AG08395 (cell line): ENCODE measurements at places on chromosomes 5 and 9.

- no peak for DNase-seq
These were observed 72.7 kb downstream of the ANKRD33B start for GRCh38 chr5:10636363-10637142.

- peak; percentile 39 for DNase-seq
These were observed 616 bp downstream of the ABL1 start for GRCh38 chr9:130835441-130836298.

DNA sequence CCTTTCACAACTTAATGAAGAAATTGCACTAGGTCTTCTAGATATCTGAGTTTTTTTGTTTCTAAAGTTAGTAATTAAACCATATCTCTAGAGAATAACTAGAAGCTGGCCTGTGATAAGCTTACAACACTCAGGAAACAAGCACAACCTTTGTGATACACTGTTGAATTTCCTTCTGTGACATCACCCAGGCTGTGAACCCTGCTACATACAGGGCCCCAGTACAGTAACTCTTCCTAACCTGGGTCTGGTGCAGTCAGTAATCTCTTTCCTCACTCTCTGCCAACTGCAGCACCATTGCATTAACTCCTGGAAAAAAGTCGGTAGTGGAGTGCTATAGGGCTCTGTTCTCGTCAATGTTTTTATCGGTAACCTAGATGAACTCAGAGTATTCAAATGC lies 10.6 kb upstream of the IGFBPL1 start:
- no peak for DNase-seq

DNA sequence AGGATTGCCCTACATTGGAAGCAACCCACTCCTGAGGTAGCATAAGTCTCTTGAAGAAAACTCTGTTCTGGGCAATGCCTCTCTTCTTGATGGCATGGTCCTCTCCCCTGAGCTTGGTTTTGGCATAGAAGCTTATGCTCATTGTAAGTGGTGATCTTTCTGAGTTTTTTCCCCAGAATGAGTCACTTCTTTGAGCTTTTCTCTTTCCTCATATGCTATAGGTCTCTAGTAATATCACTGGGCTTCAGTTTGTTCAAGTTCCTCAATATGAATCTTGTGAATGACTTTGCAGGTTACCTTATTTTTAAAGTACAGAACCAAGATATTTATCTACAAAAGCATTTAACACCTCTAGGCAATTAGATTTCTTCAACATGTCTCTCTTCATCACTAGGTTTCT lies 76.5 kb upstream of the ATG10 start:
- DNase-seq = no peak

DNA sequence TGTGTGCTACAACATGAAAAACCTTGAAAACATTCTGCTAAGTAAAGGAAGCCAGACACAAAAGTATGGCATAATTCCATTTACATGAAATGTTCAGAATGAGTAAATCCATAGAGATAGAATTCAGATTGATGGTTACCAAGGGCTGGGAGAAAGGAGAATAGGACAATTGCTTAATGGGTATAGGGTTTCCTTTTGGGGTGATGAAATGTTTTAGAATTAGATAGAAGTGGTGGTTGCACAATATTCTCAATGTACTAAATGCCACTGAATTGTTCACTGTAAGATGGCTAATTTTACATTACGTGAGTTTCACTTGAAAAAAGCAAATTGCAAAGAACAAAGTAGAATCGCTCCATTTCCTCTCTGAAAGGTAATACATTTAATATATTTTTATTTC lies 43.0 kb upstream of the GAS1 start:
- DNase-seq = no peak

GRCh38 chr9:96135753-96136290 lies 166.2 kb downstream of the HSD17B3 start:
- DNase-seq = no peak

- peak; percentile 84 for DNase-seq
These were observed 36.9 kb upstream of the ANGPTL2 start for GRCh38 chr9:127159325-127159801.

DNA sequence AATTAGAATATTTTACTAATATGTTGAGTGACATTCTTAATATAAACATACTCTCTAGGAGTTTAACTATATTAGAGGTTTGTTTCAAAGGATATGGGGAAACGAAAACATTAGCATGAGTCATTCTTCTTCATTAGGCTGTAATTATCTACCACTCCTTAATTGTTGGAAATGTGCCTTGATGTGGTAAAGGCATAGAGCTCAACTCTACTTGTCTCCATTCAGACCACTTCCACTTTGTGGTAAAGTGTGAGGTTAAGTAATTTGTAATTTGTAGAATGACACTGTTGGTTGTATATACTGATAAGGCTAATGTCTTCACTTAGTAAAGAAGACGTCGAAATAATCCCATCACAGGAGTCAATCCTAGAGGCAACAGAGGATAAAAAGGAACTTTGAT lies 58.1 kb downstream of the HAPLN1 start:
- DNase-seq = no peak

DNA sequence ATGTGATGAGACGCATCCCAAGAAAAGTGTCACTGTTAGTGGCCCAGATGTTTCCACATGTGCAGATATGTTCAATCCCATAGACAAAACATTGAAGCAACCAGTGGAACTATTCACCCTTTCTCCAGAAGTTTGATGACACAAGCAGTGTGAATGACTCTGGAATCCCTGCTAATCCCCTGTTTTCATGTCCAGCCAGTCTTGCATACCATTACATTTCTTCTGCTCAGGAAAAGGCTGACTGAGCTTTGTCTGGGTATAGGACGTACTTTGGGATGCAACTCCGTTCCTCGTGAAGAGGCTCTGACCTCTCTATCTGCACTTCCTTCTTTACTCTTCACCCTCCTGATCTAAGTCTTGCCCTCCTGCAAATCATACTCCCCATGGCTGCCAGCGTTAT lies 172.4 kb downstream of the NTRK2 start:
- no peak for DNase-seq

GRCh38 chr9:134423166-134423565 lies 96.9 kb downstream of the RXRA start:
- no peak for DNase-seq

DNA sequence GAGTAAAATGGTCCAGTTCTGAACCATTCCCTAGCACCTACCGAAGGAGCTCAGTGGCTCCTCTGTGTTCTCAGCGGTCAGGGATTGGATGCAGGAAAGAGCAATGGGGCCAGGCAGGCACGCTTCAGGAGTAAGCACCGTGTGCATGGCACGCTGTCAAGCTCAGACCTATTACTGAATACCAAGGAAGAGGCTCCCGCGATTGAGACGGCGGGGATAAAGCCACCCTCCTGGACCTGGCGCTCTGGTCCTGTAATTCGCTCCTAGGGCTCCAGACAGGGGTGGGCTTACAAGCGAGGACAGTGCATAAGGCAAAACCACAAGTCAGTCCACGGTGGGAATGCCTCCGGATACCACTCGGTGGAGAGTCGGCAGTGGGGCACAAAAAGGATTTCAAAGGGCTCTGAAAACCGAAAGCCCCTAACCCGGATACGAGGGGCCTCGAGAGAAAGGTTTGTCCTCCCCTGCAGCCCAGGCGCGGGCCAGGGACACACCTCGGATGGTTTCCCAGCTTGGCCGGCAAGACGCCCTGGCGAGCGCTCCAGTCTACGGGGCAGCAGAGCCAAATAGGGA lies 988 bp downstream of the OXCT1 start:
- peak; percentile 41 for DNase-seq

DNA sequence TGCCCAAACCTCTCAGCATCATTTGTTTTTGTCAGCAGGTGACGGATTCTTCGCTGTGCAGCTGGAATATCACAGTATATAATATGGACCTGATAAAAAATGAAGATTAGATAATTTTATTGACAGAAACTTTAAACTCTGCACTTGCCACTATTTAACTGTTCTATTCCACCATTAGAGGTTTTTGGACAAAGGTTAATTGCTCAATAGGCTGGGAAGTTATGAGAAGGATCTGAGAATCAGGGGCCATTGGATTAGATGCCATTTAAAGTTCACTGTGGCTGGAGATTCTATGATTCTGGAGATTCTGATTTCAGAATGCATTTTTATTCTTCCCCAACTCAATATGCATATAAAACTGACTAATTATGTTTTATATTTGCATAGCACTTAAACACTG lies 59.8 kb upstream of the ANXA1 start:
- no peak for DNase-seq

GRCh38 chr9:12880406-12881015 lies 105.7 kb downstream of the LURAP1L start:
- DNase-seq = no peak

DNA sequence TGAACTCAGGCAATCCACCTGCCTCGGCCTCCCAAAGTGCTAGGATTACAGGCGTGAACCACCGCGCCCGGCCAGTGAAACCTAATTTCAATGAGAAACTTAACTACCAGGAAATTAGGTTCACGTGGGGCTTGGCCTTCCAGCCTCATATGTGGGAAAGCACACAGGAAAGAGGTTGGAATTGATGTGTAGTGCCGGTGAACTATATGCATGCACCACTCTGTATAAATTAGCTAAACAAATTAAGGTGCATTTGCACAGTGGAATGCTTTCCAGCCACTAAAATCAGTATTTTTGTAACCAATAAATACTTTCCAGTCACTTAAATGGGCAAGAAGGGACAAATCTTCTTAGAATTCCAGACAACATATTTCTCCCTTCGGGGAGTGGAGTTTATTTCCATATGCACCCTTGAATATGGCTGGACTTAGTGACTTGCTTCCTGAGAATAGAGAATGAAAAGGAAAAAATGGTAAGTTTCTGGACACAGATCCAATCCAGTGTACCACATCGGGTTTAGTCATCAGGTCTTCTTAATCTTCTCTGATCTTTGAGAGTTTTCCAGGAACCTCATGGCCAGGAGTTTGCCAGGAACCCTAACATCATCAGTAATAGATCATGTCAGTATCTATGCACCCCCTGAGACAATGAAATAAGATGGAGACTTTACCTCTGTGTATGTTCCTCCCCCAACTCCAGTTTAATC lies 24.9 kb downstream of the ATOX1 start:
- peak; percentile 72 for DNase-seq

DNA sequence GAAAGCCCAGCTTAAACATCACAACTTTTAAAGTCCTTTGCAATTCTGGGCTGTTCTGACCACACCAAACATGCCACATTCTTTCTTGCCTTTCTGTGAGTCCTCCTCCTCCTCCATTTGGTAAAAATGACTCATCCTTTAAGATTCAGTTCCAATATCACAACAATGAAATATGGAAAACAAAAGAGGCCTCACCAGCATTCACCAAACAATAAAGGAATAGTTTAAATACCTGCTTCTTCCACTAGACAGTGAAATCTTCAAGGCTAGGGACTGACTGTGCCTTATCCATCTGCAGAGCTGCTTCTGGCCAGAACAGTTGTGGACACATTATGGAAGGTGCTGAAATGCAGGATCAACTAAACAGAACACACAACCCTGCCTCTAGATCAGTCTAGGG lies 36.0 kb downstream of the NR6A1 start:
- DNase-seq = peak; percentile 70

GRCh38 chr5:57097526-57097925 lies 76.3 kb upstream of the GPBP1 start:
- DNase-seq = no peak

DNA sequence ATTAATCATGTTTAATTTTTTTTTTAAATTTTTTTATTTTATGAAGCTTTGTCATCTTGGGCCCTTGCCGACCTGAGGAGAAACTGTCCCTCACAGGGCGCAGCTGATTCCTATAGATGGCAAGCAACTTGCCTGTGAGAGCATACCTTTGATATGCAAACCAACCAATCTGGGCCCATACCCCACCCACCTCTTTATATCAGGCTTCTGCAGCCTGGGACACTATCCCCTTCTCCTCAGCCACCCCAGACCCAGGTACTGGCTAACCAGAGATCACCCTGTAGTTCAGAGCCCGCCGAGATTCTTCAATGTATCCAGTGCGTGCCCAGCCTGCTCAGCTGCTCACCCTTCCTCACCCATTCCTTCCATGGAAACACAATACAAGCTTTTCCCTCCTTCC lies 18.7 kb upstream of the AGGF1 start:
- no peak for DNase-seq

DNA sequence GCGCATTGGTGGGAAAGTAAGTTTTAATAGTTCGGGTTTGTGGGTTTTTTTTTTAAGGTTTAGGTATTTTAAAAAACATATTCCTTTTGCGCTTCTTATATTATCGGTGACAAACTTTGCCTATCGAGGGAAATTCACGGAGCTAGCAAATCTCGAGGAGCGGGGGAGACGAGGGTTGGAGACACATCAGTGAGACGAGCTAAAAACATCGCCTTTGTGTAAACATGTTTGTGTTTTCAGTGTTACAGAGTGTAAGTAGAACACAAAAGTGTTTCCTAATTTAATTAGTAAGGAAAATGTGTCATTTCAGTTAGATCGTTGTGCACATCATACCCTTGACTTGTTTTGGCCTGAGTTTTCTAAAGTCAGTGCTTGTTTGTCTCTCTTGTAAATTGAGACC lies 945 bp downstream of the BTF3 start:
- DNase-seq = no peak

DNA sequence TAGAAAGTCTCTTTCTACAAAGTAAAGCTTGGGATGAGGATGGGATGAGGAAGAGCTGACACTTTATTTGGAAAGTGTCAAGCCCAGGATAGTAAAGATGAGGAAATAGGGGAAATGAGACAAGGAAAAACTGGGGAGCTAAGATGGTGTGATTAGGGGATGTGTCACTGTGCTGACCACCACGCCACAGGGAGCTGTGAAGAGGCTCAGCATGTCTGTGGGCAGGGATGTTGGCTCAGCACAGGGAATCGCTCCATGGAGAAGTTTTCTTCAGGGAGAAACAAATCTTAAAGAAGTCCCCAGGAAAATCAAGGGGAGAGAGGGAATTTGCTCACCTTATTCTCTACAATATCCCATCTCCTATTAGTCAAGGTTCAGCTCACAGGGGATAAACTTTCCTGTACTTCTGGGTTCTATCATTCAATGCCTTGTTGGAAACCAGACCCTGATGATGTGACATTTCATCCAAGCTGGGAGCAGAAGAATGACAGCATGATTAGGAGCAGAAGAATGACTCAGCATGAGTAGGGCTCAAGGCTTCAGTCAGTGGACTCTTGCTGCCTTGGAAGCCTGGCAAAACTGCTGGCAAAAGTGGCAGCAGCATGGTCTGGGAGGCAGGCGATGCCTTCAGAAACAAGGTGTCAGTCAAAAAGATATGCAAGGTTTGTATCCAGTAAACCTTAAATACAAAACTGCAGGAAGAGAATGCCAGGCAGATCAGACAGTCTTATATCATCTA lies 4.9 kb downstream of the HSPB3 start:
- peak; percentile 48 for DNase-seq

DNA sequence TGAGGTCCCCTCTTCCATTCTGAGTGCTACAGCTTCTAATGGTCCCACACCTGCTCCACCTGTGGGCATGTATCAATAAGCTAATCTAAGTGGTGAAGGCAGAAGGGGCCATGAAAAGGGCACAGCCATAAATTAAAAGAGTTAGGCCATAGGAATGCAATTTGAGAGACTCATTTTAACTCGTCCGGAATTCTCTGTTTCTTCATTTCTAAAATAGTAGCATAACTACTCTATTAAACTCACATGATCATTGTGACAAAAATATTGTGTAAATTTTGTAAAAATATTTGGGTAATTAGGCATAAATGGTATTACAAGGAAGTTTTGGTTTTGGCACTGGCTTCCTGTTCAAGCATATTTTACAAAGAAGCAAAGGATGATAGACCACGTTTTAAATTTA lies 103.1 kb upstream of the TXNDC8 start:
- no peak for DNase-seq

- DNase-seq = no peak
These were observed 284.4 kb upstream of the DAP start for GRCh38 chr5:11045411-11045810.

- no peak for DNase-seq
These were observed 205.3 kb downstream of the SLCO4C1 start for GRCh38 chr5:102090770-102091169.
